ENCODE measurements at places on chromosomes 7 and 10. TPM values are rescaled to one million over a fixed set of nuclear protein-coding genes. Genes with fewer than 3 reads are reported as not detected.

The CYP2C19 gene
- total RNA-seq = 0.36 TPM

The TCERG1L gene
- 6.8 TPM for total RNA-seq

The NUTM2A gene
- total RNA-seq = 1.7 TPM

The SYT15B gene
- total RNA-seq = 0.54 TPM

The NKX1-2 gene
- 0.54 TPM for total RNA-seq

The RAB19 gene
- not detected for total RNA-seq

The PTF1A gene
- 4.4 TPM for total RNA-seq

The KIAA1217 gene
- 5.6 TPM for total RNA-seq

Measured in cerebellum (tissue), 4 donors.